ENCODE measurements at places on chromosomes 11 and 22.
A peak's percentile ranks its signal among the peaks of the same experiment; 100 is the strongest.

- no peak for DNase-seq
Observed at GRCh38 chr22:35563211-35563610, 22.6 kb downstream of the RASD2 start.

DNA sequence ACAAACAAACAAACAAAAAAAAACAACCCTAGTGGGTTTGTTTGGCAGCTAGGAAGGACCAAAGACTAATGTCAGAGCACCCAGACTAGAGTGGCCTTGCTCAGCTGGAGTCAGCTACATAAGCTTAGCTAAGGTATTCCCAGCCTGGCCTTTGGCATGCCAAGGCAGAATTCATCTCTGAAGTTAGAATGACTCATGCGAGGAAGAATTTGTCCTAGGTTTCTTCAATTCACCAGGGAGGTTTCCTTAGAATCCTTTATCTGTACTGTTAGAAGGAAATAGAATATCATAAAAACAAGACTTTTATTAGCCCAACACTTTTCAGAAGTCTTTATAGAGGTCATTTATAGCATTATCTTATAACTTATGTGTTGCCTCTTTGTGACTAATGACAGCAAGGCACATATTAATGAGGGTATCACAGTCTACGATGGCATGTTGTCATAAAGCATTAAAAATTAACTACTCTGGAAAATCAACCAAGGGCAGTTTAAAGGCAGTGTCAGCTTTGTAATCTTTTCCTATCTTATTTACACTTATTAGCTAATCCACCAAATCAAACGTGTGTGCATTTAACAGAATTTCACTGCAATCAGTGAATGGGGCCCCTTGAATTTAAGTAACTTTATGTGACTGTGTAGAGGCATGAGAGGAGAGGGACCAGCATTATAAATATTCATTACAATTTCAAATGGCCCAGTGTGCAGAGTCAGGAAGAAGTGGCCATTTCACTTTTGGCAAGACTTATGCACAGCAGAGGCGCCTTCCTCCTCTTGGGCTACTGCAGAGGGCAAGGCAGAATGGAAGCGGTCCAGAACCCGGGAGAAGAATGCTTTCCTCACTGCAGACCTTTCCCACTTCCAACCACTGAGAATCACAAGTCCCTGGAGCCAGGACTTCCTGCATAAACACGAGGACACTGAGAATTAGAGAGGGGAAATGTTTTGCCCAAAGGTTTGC, 36.3 kb downstream of the SLC5A1 start:
- peak; percentile 78 for DNase-seq

- no peak for DNase-seq
Observed at GRCh38 chr11:118606157-118606843, 1.1 kb upstream of the PHLDB1 start.

GRCh38 chr11:46210133-46210636, 67.3 kb upstream of the CREB3L1 start:
- DNase-seq: peak; percentile 90

DNA sequence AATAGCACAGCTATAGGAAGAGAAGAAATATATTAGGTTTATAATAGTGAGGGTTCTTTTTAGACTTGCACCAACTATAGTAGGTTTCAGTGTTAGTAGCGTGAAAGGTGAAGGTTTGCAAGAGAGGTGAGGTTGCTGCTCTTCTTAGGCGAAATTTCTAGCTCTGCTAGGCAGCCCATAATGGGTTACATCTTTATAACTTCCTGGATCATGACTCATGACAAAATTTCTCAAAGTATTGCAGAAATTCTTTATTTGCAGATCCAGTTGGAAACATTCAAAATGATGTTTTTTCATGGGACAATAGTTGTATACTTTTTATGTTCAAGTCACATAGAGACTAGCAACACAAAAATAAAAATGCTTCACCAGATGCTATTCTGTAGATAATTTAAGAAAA, 260.0 kb downstream of the SOX6 start:
- DNase-seq: peak; percentile 21

DNA sequence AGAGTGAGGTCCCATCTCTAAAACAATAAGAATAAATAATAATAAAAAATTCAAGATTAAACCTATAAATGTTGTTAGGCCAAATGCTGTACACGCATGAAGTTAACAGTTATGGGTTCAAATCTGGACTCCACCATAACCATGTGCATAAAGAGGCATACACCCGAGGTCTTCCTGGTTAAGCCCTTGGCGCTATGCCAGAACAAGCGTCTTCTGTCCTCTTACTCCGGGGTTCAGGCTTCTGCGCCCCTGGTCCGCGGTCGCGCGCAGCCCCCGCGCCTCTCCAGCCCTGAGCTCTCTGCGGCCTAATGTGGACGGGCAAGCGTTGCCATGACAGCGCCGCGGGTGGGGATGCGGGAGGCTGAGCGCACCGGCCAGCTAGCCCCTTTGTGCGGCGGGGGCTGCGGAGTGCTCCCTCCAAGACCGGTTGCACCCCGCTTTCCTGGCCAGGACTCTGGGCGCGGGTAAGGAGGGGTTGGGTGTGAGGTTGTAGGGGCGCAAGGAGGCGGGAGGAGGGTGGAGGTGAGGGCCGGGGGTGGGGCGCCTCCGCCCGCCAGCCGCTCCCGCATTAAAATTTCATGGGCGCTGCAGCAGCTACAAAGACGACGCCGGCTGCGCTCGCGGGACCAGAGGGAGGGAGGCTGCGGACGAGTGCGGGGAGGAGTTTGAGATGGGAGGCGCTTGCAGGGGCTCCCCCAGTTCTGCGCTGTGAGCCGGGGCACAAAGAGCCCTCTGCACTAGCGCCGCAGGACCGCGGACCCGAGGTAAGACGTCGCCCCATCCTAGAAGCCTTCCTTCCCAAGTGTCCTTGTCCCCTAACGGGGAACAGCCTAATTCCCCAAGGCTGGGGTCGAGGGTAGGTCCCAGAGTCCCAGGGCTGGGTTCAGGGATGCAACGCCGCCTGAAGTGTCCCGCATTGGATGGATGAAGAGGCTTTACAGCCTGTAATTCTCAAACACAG, at the start of gene MIAT:
MIAT (plus strand) TSS at position 698 of the 961 bp plus-strand sequence.
- peak; percentile 56 for DNase-seq

DNA sequence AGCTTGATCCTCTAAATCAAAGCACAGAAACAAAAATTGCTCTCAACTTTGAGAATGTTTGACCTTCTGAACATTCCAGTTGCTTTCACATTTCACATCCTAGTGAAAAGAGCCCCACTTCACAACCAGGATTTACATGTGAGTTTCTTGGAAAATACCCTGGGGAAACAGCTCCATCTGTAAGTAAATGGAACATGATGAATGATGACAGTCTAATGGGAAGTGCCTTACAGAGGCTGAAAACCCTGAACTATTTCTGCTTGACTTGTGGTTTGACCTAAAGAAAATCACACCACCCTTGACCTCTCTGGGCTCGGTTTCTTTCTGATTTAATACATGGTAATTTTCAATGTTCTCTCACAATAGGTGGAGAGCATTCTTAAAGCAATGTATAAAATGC, 499.4 kb upstream of the API5 start:
- no peak for DNase-seq

DNA sequence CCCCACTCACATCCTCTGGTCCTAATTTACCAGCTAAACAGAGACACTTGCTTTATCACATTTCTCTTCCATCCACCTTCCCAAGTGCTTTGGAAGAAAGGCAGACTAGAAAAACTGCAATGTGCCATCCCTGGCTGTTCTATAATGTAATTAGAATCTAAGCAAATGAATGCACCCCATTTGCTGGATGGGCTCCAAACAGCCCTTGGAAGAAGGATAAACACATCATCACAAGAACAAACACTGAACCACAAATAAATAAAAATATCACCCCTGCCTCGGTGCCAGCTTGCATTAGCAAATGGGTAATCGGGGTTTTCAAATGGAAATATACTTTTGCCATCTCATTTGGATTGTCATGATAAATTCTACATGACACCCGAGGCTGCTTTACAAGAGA, 296.6 kb upstream of the ISX start:
- no peak for DNase-seq

DNA sequence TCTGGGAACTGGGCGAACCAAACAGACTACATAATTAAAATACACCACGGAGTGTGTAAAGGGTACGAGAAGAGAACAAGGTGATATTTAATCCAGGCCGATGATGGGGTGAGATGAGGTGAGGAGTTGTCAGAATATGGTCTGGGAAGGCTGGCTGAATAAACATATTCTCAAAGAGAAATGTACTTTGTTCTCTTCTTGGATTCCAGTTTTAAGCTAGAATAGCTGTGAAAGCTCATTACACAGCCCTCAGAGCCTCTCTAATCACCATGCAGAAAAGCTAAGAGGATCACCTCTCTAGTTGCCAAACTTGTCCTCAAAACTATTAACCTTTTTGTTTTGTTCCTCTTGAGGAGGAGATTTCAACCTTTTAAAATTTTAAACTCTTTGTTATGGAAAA, 89.8 kb downstream of the ATG16L2 start:
- no peak for DNase-seq

DNA sequence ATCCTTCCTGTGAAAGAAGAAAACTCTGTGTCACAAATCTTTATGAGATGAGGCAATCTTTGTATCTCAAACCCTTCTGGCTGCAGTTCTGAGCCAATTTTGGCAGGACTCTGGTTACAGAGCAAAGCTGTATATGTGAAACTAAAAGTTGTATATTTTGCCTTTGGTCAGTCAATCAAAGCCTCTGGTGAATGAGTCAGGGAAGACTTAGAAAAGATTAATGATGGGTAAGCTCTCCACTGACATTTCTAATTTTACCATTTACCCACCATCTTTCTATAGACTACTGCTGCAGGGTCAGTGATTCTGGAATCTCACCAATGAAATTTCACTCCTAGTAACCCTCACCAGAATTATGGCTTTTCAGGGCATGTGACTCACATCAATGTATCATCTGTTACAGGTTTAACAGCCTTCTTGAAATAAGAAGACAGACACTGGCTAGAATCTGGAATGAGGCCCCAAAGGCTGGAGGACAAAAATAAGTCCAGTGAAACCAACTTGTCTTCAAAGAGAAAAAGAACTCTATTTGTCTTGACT, 43.3 kb downstream of the USP35 start:
- DNase-seq: peak; percentile 34

DNA sequence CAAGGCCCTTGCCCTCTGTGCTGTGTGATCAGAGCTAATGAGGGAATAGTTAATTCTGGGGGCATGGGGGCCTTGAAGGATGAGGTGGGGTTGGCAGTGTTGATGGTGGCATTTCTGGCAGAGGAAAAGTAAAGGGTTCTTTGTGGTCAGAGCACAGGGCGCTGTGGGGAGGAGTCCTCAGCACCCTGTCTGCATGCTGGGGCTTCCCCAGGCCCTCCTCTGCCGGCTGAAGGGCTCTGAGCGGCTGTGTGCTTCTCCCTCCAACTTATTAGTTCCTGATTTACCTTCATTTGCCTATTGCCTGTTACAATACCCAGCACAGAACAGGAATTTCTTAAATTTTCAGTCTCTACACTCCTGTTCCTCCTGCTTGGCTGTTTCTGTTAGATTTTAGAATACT, 122.8 kb downstream of the HIPK3 start:
- no peak for DNase-seq

DNA sequence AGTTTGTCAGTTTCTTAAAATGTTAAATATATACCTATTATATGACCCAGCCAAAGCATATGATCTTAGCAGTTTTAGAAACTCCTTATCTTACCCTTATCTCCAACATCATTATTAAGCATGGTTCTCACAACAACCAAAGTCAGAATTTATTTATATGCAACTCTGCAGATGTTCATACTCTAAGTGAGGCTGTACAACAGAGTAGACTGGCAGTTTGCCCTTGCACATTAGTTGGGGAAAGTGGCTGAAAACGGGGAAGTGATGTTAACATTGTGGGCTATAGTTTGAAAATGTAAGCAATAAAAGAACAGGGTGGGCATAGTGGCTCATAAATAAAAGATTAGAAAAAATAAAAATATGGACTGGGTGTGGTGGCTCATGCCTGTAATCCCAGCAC, 49.7 kb downstream of the ATG16L2 start:
- no peak for DNase-seq

DNA sequence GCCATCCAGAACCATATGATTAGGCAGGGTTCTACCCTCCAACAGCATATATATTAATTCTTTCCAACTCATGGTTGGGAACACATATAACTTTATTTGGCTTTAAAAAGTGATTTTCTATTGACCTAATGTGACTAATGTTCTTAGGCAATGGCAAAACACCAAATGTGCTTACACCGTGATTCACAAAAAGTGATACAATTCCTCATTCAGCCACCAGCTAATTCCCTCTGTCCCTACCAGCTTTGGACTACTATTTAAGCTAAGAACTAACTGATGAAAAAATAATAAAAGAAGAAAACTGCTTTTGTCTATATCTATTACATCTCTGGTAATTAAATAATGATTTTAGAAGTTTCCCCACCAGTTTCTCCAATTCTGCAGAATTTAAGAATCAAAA, 4.7 kb downstream of the CTSC start:
- peak; percentile 14 for DNase-seq

GRCh38 chr22:44497218-44497904, 672 bp downstream of the RTL6 start:
- peak; percentile 55 for DNase-seq

DNA sequence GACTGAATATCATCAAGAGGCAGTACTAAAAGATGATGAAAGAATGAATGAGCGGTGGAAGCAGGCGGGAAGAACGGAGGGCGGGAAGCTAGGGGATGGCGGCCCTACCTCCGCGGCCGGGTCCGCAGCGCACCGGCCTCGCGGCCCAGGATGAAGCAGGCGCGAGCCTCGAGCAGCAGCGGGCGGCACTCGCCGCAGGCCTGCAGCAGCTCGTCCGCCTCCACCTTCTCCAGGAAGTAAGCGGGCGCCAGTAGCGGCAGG, 3.4 kb downstream of the KLHL35 start:
- DNase-seq: no peak

GRCh38 chr11:108669711-108670110, 4.8 kb downstream of the DDX10 start:
- DNase-seq: no peak

- no peak for DNase-seq
Observed at GRCh38 chr22:49903322-49904039, 14.8 kb downstream of the ALG12 start.

- DNase-seq: no peak
Observed at GRCh38 chr11:103980108-103980507, 56.3 kb upstream of the DDI1 start.

DNA sequence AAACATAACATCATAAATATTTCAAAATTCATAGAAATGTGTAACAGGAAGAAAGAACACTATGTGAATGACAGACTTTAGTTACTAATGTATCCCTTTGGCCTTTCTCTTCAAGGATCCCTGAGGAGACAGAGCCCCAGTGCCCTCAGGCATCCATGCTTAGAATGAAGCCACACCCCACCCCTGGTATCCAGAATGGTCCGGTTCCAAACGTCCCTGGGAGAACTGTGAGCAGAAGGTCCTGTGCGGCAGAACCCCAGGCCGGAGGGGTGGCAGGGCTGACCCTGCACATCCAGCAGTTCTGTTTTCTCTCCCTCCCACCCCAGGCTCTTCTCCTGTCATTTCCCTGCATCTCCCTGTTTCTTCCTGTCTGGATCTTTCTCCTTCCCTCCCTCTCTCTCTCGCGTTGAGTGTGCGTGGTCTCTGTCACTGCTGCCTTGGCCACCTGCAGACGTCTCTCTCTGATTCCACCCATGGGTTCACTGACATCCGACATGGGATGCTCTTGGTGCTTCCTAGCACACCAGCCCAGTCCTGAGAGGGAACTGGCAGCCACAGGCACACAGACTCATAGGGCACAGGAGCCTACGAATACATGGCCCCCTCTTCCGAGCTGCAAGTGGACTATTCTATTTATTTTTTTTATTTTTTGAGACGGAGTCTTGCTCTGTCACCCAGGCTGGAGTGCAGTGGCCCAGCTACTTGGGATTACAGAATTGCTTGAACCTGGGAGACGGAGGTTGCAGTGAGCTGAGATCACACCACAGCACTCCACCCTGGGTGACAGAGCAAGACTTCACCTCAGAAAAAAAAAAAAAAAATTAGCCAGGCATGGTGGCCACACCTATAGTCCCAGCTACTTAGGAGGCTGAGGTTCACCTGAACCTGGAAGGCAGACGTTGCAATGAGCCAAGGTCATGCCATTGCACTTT, 5.7 kb downstream of the RFPL1 start:
- DNase-seq: peak; percentile 34
